Stimulated activated CD4-positive, alpha-beta T cell treated with anti-CD3 and anti-CD28 coated beads, Interleukin-2, amount 100 ng/mL, for 24 hours (primary cell): ENCODE measurements at places on chromosomes 2 and 18.

GRCh38 chr18:24268784-24269550, 128.7 kb downstream of the OSBPL1A start:
- DNase-seq = no peak

DNA sequence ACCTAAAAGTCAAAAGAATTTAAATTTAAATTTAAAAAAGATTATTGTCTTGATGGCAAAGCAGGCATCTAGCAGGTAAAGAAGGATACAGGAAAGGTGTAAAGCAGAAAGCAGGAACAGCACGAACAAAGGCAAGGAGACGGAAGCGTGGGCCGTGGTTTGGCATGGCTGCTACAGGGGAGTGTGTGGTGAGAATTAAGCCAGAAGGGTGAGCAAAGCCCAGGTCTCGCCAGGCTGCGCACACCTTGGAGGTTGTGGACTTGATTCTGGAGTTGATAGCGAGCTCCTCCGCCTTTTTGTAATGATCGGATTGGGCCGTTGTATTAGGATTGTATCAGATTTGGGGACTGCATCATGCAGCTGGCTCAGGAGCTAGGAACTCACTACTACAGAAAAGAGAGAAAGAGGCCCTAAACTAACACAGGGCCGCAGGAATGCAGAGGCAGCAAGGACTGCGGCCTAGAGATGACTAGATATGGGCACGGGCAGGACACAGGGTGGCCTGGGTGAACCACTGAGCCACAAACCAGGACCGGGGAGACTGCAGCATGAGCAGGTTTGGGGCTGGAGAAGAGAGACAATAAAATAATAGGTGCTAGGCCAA, 71.4 kb upstream of the TMEM247 start:
- no peak for DNase-seq

- no peak for DNase-seq
Measured at GRCh38 chr2:115384399-115384798, 942.0 kb downstream of the DPP10 start.

DNA sequence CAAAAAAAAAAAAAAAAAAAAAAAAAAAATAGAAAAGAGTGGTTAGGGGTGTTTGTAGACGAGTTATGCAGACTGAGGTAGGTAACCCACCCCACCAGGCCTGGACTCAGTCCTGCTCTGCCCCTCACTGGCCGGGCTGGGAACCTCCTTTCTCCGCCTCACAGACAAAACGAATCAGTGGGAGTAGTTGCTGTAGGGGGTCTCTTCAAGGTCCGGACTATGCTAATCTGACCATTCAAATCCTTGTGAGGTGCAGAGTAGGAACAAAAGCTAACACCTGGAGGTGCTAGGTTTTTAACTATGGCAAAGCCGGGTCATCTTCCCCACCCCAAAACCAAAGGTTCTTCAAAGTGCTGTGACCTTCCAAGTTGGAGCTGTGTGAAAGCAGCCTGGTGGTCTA, 223.7 kb downstream of the SLC4A3 start:
- DNase-seq = no peak

- no peak for DNase-seq
Measured at GRCh38 chr2:26901326-26902183, 53.6 kb downstream of the DPYSL5 start.

- DNase-seq = no peak
Measured at GRCh38 chr2:46047290-46047689, 249.9 kb upstream of the EPAS1 start.

DNA sequence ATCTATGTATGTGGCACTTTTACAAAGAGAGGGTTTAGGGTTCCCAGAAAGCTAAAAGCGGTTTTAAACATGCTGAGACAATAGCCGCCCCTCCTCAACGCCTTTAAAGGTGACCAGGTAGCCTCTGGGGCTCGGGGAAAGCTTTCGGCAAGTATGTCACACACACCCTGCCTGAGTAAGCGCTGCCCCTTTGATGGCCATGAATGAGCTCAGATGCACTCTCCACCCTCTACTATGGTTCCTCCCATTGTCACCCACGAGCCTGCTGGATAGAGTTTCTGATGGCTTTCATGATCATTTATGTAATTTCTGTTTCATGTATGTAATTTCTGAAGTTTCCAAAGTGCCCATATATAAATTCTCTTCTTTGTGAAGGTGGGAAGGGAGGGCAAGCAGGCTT, 44.1 kb upstream of the GRHL1 start:
- DNase-seq = no peak

DNA sequence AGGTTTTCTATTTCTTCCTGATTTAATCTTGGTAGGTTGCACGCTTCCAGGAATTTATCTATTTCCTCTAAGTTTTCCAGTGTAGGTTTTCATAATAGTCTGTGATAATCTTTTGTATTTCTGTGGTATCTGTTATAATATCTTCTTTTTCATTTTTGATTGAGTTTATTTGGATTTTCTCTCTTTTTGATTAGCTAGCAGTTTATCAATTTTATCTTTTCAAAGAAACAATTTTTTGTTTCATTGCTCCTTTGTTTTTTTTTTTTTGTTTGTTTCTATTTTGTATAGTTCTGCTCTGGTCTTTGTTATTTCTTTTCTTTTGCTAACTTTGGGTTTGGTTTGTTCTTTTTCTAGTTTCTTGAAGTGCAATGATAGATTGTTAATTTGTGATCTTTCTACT, 51.3 kb downstream of the G6PC2 start:
- no peak for DNase-seq

GRCh38 chr18:28793901-28794300, 617.0 kb upstream of the CDH2 start:
- DNase-seq = no peak

DNA sequence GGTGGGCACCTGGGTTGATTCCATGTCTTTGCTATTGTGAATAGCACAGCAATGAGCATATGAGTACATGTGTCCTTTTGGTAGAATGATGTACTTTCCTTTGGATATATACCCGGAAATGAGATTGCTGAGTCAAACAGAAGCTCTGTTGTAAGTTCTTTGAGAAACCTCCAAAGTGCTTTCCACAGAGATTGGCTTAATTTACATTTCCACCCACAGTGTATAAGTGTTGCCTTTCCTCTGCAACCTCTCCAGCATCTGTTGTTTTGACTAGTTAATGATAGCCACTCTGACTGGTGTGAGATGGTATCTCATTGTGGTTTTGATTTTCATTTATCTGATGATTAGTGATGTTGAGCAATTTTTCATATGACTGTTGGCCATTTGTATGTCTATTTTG, 194.8 kb downstream of the ZNF804A start:
- DNase-seq = no peak

DNA sequence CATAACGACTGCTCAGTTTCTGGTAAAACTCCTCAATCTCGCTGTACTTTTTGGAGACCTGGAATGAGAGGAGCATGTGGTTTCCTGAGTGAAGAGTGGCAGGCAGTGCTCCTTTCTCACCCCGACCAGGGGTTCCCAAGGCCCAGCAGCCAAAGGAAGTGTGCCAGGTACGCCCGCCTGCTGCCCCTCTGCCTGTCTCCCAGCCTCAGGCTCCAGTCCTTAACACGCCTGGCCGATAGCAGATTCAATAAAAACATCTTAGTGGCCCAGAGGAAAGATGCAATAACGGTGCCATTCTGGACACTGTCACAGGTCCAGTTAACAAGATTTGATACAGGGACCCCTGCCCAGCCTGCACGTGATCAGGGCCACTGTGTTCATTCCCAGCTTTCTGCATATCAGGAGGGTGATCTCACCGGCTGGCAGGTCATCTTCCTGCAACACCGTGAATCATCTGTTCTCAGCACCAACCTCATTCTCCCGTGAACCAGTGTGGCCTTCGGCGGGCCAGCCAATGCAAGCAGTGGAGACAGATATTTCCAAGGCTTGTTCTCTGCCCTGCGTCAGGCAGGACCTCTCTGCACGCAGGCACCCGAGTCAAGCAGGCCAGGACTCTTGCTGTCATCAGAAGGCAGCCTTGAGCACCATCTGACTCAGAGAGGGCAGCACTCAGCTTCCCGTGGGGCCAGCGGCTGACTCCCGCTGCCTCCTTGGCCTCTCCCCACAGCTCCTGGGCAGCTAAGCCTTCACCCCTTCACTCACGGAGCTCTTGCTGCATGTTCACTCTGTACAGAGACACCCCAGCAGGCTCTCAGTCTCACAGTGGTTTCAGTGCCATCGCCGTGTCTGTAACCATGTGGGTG, 9.5 kb downstream of the HS1BP3 start:
- no peak for DNase-seq

DNA sequence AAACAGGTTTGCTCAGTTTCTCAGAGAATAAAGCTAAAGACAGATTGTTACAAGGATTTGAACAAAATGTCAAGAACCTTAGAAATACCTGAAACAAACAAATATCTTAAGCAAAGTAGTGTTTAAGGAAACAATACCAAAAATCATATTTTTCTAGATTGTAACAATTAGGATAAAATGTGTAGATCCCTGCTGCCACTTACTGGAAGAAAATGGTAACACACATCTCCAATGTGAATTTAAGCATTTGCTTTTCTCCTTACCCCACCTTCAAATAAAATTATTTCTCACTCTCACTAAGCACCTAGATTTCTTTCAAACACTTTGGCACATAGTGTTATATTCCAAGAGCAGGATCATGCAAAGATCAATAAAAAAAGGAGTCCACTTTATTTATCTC, 34.9 kb downstream of the SUCLG1 start:
- DNase-seq = no peak

DNA sequence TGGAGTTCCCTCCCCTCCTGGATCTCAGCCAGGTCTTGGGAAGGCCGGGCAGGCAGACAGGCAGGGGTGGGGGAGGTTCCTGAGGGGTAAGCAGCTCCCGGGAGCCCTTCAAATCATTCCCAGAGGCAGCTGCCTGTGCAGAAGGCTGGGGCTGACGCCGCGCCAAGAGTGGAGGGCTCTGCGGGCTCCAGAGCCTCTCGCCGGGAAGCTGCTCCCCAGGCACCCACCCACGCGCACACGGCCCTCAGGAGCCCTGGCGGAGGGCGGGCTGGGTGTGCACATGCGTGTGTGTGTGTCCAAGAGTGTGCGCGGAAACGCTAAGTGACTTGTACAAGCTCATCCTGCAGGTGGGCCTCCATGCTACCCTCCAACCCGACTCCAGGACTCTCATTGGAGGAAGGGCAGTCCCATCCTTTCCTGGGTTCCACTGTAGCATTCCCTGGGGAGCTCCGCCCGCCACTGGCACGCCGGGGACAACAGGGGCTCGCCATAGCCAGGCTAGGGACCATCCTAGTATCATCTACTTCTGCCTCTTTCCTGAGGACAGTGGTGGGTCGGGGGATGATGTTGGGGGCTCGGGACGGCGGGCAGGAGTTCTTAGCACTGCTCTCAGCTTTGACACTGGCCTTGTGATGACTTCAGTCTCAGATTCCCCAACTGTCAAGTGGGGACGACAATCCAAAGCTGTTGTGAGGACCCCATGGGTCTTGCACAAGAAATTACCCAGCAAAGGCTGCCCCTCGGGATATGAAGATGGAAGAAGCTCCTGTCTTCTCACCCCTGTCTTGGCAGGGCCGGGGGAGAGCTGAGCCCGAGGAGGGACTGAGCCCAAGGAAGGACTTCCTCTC, 50.3 kb downstream of the INHBB start:
- DNase-seq = no peak

DNA sequence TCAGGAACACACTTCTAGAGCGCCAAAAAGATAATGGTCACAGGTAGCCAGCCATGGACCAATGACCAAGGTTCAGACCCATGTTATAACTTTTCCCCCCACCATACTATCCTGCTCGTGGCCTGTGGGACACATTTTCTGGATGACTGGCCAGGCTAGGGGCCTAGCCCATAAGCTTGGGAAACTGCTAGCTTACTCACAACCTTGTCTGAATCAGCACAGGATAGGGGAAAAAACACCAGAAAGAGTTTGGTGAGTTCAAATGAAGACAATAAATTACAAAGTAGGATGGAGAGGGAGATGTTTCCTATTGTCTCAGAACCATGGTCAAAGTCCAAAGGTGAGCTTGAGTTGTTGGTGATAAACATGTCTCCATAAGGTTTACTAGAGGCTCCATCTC, 156.3 kb upstream of the CCDC68 start:
- no peak for DNase-seq
